ENCODE measurements at places on chromosomes 5 and 9.
A peak's percentile ranks its signal among the peaks of the same experiment; 100 is the strongest.

DNA sequence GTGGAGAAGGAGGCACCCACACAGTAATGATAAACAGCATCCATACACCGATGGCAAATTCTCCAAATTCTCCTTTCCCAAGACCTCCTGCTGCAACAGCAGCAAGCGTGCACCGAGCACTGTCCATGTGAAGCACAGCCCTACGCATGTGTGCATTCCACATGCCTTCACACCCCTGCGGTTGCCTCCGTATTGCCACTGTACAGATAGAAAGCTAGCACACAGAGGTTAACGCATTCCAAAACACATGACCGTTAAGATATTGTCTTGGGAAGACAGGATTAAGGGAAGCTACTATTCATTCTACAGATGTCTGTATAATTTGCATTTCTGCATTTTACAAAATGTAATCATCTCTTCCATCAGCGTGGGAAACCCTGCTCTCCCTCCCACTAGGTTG, 6.6 kb downstream of the FLT4 start:
- no peak for DNase-seq

- DNase-seq, result no peak
Measured at GRCh38 chr5:129362456-129362855, 97.6 kb upstream of the ADAMTS19 start.

DNA sequence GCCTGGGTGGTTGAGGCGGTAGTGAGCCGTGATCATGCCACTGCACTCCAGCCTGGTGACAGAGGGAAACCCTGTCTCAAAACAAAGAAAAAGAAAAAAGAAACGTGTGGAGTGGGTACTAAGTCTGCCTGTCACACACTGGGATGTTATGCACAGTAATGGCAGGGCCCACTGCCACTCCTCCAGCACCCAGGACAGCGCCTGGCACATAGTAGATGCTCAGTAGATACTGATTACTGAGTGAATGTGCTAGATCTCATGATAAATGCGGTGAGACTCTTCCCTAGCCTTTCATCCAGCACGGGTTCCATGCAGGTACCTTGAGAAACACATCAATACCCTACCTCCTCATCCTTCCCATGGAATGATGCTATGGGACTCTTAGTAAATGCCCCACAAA, 87.4 kb upstream of the HSPA9 start:
- peak; percentile 32 for DNase-seq

GRCh38 chr5:100505984-100506670, 29.0 kb upstream of the FAM174A start:
- DNase-seq, result peak; percentile 46

- no peak for DNase-seq
Measured at GRCh38 chr9:7377489-7377888, 422.1 kb downstream of the DMAC1 start.

DNA sequence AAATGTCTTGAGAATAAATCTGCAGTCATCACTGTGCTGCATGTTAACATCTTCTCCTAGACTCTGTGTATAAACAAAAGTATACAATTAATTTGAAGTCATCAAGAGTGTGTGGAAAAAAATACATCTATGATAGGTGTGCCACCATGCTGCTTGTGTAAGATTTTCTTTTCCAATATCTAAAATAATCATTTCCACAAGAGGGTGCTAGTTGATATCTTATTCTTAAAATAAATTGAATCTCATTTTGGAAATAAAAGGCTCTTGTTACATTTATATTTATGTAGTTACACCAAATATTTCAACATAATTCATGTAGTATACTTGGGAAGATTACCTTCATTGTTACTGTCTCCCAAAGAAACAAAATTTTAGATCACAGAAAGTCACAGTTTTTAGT, 14.1 kb upstream of the MOCS2 start:
- DNase-seq, result no peak

DNA sequence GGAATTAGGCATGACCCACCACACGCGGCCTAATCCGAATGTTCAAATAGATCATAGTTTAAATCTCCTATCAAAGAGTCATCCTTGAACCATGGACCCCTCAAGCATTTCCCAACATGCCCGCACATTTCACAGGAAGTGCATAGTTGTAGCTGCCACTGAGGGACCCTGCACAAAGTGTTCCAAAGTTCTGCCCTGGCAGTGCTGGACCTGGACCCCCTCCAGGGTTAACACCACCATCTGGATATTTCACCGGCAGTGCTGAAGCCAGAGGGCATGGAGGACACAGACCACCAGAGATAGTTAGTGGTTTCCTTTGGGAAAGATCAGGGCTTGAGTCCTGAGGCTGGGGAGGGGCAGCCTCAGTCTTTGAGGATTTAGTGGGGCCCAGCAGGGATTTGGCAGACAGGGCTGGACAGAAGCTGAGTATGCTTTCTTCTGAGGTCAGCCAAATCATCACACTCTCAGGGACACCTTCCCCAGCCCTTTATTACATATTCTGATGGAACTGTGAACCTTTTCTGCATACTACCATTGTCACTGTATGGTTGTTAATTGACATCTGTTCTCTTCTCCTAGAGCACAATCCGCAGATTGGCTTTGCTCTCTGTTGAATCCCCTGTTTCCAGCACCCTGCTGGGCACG, 143.6 kb upstream of the EFNA5 start:
- DNase-seq, result no peak

DNA sequence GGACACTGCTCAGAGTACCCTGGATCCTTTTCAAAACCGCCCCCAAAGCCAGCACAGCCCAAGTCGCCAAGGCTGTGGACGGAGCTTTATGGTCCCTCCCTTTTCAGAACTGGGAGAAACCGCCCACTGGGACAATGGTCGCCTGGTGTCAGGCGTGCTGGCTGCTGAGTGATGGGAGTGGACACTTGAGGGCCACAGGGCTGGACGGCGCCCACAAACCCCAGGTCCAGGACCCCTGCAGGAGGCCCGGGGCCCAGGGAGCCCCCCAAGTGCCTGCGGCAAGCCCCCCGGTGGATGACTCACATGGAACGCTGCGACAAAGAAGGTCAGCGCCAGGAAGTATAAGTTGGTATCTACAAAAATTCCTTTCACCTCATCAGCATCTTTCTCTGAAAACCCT, 10.9 kb downstream of the CLPTM1L start:
- DNase-seq, result no peak

DNA sequence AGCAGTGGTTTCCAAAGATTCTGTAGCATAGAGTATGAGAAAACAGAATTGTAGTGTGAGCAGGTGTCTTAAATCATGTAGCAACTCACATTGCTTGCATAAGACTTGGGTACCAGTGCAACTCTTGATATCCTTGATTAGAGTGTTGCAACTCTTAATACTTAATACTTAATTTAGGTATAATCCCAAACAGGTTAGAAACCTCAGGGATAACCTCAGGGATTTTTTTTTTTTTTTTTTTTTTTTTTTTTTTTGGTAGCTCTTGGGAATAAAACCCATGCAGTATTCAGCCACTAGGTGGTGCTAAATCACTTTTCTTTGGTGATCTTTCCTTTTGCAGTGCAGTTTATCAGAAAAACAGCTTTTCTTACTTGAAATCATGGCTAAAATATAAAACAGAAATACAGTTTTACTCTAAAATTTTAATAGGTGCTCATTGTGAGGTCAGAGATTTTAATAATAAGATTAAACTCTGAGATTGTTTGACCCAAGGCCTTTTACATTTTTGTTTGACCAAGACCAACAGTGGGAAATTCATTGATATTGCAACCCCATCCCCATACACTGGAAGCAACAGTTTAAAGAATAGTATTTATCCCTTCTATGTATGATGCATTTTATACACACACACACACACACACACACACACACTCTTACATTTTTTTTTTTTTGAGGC, 55.3 kb downstream of the ERAP1 start:
- DNase-seq, result peak; percentile 75

- no peak for DNase-seq
Measured at GRCh38 chr9:136013116-136013515, 51.9 kb upstream of the UBAC1 start.

DNA sequence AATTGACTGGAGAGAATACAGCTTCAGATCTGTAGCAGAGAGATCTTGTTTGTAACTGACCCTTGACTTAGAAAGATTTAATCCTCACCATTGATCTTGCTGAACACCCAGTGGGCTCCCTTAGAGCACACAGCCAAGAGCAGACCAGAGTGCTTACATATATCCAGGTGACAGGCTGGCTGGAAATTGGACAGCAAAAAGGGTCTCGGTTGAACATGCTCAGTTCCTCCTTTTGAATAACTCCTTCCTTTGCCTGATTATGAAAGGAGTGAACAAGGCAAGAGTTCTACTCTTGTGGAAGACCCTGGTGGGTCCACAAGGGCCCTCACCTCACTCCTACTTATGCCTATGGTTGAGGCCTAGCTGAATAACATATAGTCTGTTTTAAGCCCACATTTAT, 134.2 kb upstream of the LHFPL2 start:
- no peak for DNase-seq

DNA sequence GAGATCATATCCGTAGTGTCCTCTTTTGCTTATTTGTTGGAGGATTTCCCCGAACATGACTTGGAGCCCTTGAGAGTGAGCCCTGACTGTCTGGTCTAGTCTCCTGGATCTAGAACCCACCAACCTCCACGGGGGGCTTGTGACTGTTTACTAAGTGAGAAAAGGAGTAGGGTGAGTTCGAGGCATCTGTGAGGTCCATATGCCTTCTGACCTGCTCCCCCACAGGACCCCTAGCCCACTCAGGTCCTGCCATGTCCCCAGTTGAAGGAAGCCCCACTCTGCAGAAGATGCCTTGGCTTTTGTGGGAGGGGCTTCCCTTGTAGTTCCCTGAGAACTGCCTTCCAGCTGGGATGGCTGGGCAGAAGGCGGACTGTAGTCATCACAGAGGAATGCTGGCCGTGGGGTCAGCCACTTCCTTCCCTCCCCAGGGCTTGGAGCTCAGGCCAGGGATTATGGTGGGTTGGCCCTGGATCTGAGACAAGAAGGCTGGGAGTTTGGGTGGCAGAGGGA, 7.0 kb upstream of the IRF1 start:
- no peak for DNase-seq

GRCh38 chr5:17425385-17426070, 72.5 kb upstream of the TAF11L2 start:
- DNase-seq, result no peak

GRCh38 chr9:133112663-133113026, 8.4 kb downstream of the RALGDS start:
- peak; percentile 95 for DNase-seq

- no peak for DNase-seq
Measured at GRCh38 chr5:140647042-140647419, 399 bp downstream of the NDUFA2 start.

DNA sequence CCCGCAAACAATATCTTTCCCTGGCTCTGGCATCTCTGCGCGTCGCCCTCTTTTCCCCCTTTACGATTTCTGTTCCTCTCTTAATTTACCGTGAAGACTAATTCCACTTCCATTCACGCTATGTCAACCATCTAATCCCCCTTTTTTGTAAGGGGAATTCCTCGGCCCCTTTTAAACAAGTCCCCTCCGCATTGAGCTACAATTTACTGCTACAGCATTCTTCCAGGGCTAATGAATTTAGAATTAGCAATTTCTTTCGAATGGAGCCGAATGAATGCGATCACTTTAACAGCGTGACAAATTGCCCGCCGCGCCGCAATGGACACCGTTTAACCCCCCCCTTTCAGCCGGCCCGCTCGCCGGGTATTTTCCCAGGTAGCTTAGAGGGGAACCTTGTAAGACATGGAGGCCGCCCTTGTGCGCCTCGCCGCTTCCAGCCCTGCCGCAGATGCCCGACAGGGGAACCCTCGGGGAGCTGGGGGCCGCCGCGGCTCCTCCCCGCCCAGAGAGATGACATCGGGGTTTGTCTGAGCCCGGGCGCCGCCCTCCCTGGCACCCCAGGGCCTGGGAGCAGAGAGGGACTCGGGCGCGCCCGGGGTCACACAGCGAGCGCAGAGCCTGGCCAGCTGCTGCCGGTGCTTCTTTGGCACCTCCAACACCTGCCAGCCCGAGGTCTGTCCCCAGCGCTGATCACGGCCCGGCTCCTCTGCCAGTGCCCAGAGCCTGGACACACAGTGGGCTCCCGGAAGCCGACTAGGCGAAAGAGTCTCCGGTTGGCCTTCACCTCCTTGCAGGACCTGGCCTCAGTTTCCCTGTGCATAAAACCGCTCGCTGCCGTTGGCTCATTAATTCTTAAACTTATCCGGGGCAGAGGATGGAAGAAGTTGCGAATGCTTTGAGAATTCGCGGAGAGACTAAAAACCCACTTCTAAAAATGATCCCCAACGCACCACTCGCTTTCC, 1.3 kb downstream of the PRDM12 start:
- no peak for DNase-seq

GRCh38 chr5:66197764-66198405, 53.8 kb downstream of the SREK1 start:
- no peak for DNase-seq

DNA sequence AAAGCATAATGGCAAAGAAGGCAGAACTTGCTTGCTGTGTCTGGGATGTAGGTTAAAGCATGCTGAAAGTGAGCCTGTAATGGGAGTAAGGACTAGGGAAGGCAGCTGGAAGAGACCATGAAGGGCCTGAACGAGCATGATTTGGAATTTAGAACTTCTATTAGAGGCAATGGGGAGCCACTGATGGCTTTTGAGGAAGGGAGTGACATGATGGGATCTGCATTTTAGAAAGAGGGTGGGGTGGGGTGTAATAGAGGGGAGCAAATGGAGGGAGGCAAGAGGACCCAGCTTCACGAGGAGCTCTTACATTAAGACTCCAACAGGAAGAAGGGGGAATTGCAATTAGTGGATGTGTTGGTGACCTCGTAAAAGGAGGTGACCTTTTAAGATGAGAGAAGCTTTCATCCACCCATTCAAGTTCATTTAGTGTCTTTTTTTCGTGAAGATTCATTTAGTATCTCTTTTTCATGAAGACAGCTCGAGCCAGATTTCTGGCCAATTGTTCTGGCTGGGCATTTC, 13.6 kb upstream of the GABRP start:
- no peak for DNase-seq

GRCh38 chr9:71747576-71747975, 20.7 kb downstream of the CEMIP2 start:
- peak; percentile 50 for DNase-seq

DNA sequence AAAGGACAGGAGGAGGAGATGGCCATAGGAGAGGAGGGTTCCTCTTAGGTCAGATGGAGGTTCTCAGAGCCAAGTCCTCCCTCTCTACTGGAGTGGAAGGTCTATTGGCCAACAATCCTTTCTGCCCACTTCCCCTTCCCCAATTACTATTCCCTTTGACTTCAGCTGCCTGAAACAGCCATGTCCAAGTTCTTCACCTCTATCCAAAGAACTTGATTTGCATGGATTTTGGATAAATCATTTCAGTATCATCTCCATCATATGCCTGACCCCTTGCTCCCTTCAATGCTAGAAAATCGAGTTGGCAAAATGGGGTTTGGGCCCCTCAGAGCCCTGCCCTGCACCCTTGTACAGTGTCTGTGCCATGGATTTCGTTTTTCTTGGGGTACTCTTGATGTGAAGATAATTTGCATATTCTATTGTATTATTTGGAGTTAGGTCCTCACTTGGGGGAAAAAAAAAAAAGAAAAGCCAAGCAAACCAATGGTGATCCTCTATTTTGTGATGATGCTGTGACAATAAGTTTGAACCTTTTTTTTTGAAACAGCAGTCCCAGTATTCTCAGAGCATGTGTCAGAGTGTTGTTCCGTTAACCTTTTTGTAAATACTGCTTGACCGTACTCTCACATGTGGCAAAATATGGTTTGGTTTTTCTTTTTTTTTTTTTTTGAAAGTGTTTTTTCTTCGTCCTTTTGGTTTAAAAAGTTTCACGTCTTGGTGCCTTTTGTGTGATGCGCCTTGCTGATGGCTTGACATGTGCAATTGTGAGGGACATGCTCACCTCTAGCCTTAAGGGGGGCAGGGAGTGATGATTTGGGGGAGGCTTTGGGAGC, 3.1 kb downstream of the EGR1 start:
- DNase-seq, result peak; percentile 54

- peak; percentile 46 for DNase-seq
Measured at GRCh38 chr9:127154390-127155191, 32.2 kb upstream of the ANGPTL2 start.

GRCh38 chr9:78115073-78115472, 83.5 kb upstream of the GNAQ start:
- DNase-seq, result peak; percentile 32
